ENCODE measurements at places on chromosomes 5 and 9. TPM values are rescaled to one million over a fixed set of nuclear protein-coding genes. Genes with fewer than 3 reads are reported as not detected.

AUH gene
- total RNA-seq = 17.3 TPM

SLC46A2 gene
- total RNA-seq = 13.7 TPM

PCA3 gene
- not detected for total RNA-seq

- no peaks in the 10 kb centered on the region for H3K4me1 ChIP-seq
- peaks cover 12% of the 10 kb centered on the region for H3K36me3 ChIP-seq
- no peak overlapping the region for H3K27ac ChIP-seq
- no peaks in the 10 kb centered on the region for H3K27me3 ChIP-seq
- DNase-seq = no peak
These were observed 135.0 kb downstream of the MVB12B start for GRCh38 chr9:126461608-126462007.

- DNase-seq = no peak
- H3K4me3 ChIP-seq = no peak overlapping the region
- no peaks in the 10 kb centered on the region for H3K27me3 ChIP-seq
- H3K4me1 ChIP-seq = peaks cover 5% of the 10 kb centered on the region
- H3K27ac ChIP-seq = no peak overlapping the region
These were observed 22.5 kb downstream of the ZNF618 start for GRCh38 chr9:113898596-113898995.

DNA sequence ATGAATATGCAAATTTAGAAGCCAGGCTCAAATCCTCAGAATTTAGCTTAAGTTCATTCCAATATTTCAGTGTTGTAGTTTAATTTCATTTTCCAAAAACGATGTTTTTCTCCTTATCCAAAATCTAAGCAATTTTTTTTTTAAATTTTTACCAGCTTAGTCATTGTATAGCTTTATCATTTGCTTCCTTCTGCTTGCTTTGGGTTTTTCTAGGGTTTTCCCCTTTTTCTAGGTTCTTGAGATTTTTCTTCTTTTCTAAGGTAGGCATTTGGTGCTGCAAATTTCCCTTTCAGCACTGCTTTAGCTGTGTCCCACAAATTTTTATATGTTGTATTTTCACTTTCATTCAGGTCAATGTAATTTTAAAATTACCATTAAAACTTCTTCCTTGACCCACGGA lies 34.4 kb upstream of the CCDC112 start:
- H3K27me3 ChIP-seq = no peaks in the 10 kb centered on the region
- no peak overlapping the region for H3K4me3 ChIP-seq
- no peaks in the 10 kb centered on the region for H3K4me1 ChIP-seq
- H3K36me3 ChIP-seq = no peaks in the 10 kb centered on the region
- DNase-seq = no peak
- H3K27ac ChIP-seq = no peak overlapping the region

DNA sequence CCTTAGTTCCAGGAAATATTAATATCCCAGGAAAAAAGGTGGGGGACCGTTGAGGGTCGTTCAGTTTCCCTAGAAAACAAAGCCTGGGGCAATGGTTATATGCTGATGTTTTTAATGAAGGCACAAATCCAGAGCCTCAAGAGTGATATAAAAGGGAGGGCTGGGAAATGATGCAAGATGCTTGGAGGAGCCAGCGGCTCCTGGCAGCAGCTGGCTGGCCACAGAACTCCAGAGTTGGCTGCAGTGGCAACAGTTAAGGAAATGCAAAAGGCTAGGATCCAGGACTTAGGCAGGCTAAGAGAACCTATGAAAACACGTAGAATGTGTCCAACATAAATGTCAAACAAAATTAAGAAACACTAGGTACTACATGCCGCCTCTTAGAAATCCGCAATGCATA lies 31.0 kb upstream of the B4GALT1 start:
- peaks cover 8% of the 10 kb centered on the region for H3K4me1 ChIP-seq
- DNase-seq = no peak
- H3K4me3 ChIP-seq = no peak overlapping the region
- no peaks in the 10 kb centered on the region for H3K36me3 ChIP-seq

DNA sequence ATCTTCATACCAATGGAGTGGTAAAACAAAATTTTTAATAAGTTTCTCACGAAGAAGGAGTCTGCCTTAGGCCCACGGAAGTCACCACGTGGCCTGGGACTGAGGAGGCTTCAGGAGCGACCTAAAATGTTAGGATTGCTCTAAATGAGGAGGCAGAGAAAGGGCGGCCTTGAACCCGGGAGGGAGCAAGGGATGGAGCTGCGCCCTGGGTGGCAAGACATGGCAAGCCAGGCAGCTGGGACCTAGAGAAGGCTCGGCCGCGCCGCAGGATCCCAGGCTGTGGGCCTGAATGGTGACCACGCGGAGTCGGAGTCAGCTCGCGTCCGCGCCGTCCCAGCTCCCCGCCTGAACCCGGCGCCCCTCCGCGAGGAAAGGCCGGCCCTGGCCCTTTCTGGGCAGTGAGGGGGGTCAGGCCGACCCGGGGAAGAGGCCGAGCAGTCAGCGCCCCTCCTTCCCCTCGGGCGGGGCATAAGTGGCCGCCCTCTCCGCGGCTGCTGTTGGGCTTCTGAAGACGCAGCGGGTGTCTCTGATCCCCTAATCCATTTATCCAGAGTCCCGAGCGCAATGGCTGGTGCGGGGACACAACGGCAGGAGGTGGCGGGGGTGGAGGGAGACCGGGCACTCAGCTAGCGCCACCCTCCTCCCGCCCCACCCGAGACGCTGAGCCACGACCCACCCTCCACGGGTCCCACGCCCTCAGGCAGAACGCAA lies 10.6 kb downstream of the IRX1 start:
- H3K36me3 ChIP-seq = no peaks in the 10 kb centered on the region

- no peaks in the 10 kb centered on the region for H3K36me3 ChIP-seq
- no peak overlapping the region for H3K27ac ChIP-seq
- no peaks in the 10 kb centered on the region for H3K27me3 ChIP-seq
These were observed 66.3 kb downstream of the FEM1C start for GRCh38 chr5:115478281-115478680.

DNA sequence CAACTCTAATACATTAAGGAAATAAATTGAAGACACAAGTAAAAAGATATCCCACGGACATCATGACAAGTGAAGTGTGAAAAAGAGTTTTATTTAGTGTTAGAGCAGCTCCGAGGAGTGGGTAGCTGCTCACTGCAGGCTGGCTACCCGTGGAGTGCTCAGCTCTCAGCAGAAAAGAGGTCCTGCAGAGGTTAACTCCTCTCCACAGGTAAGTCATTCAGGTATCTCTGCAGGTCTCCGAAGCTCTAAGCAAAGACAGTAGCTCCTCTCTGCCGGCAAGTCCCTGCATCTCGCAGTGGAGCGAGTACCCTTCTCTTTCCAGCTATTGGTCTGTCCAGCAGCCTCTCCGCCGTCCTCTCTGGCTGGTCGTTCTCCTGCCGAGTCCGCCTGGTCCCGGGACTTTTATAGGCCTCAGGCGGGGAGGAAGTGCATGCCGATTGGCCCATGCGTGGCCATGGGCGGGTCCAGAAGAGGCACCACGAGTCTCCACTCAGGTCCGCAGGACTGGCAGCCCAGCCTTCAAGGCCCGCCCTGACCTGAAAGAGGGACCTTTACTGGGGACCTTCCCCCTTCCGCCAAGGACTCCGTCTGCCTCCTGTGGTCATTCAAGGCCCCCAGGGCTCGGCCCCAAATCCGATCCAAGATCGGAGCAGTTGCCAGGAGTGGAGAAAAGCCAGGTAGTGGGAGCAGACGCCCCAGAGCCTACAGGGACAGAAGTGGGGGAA lies 29.9 kb downstream of the BTNL9 start:
- DNase-seq = no peak
- H3K27ac ChIP-seq = no peak overlapping the region
- no peaks in the 10 kb centered on the region for H3K4me1 ChIP-seq
- H3K27me3 ChIP-seq = peaks cover 36% of the 10 kb centered on the region

- no peak overlapping the region for H3K27ac ChIP-seq
- DNase-seq = no peak
- H3K36me3 ChIP-seq = no peaks in the 10 kb centered on the region
- H3K4me1 ChIP-seq = no peaks in the 10 kb centered on the region
These were observed 143.4 kb downstream of the ENTREP1 start for GRCh38 chr9:69468380-69468779.

GRCh38 chr9:136370687-136371532 lies 2.6 kb downstream of the CARD9 start:
- H3K4me3 ChIP-seq = no peak overlapping the region
- H3K27ac ChIP-seq = no peak overlapping the region

- H3K4me1 ChIP-seq = no peaks in the 10 kb centered on the region
- no peak overlapping the region for H3K4me3 ChIP-seq
- H3K36me3 ChIP-seq = peaks cover 22% of the 10 kb centered on the region
- H3K27me3 ChIP-seq = no peaks in the 10 kb centered on the region
- DNase-seq = no peak
- H3K27ac ChIP-seq = no peak overlapping the region
These were observed 22.1 kb downstream of the ANXA1 start for GRCh38 chr9:73173557-73174329.

GRCh38 chr9:27589462-27589861 lies 16.2 kb upstream of the C9orf72 start:
- DNase-seq = no peak
- no peaks in the 10 kb centered on the region for H3K4me1 ChIP-seq
- no peak overlapping the region for H3K4me3 ChIP-seq
- no peaks in the 10 kb centered on the region for H3K27me3 ChIP-seq
- no peaks in the 10 kb centered on the region for H3K36me3 ChIP-seq

DNA sequence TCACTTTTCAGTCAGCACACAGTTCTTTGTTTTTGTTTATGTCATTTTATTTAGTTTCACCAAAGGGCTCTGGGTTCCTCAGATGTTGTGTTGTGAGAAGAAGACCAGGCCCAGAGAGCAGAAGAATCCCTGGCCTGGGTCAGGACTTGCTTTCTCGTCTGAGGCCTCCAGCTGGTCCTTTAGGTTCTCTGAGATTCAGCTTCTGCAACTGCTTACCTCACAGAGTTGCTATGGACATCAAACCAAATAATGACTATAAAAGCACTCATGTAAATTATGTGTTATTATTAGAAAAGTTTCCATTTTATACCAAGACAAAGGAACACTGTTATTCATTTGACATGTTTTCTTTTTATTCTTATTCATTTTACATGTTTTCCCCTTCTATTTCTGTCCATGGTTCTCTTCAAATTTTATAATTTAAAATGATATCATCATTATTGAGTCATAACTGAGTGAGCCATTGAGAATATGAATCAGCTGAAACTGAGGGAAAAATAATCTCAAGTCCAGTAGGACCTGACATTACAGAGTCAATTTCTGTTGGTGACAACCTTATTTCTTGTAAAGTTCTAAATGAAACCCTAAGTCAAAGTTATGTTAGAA lies 44.0 kb upstream of the GLRX start:
- H3K4me1 ChIP-seq = peaks cover 48% of the 10 kb centered on the region
- DNase-seq = no peak
- H3K27ac ChIP-seq = no peak overlapping the region
- H3K36me3 ChIP-seq = no peaks in the 10 kb centered on the region
- no peak overlapping the region for H3K4me3 ChIP-seq

DNA sequence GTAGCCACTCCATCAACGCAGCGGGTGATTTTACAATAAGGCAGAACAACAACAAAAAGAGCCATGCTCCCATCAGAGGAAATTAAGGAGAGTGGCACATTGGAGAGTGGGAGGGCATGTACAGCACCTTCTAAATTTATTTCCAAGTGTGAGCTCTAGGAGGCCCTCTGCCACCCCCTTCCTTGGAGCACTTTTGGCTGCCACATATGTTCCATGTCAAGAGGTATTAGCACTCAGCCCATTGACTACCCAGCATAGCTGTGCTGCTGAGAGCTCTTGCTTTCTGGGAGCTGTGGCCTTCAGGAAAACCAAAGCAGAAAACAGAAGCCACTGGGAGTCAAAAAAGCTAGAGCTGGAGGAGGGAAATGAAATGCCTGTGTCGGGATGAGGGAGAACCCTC lies 200.2 kb upstream of the PANK3 start:
- DNase-seq = no peak
- H3K36me3 ChIP-seq = no peaks in the 10 kb centered on the region
- H3K4me3 ChIP-seq = no peak overlapping the region
- no peaks in the 10 kb centered on the region for H3K4me1 ChIP-seq

DNA sequence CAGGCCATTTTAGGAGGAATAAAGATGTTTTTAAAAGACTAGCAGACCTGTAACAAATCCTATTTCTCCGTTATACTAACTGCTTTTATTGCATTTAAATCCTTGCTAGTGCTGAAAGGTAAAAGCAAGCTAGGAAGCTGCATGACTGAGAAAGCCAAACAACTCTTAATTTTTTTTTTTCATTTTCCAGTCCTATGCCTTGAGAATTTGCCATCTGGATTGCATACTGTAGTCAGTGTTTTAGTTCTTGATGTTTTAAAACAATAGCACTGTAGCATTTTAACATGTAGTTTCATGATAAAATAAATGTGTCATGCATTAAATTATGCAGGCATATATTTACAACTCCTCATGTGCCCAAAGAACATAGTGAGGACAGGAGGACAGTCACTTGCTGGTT lies 108.4 kb upstream of the FGF10 start:
- H3K36me3 ChIP-seq = no peaks in the 10 kb centered on the region
- no peaks in the 10 kb centered on the region for H3K4me1 ChIP-seq
- DNase-seq = no peak

DNA sequence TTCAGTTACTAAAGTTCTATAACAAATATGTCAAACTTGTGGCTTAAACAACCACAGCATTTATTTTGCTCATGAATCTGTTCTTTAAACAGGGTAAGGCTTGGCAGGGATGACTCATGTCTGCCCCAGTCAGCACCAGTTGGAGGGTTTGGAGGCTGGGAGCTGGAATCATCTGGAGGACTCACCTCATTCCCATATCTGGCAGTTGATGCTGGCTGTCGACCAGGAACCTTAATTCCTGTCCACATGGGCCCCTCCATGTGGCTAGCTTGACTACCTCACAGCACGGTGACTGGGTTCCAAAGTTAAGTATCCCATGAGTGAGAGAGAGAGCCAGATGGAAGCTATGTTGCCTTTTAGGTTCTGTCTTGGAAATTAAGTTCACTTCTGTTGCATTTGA lies 13.8 kb upstream of the CCL28 start:
- H3K27me3 ChIP-seq = no peaks in the 10 kb centered on the region
- H3K36me3 ChIP-seq = no peaks in the 10 kb centered on the region
- no peak overlapping the region for H3K27ac ChIP-seq
- H3K4me1 ChIP-seq = peaks cover 11% of the 10 kb centered on the region
- no peak for DNase-seq

GRCh38 chr5:16934677-16935153 lies 1.4 kb downstream of the MYO10 start:
- no peaks in the 10 kb centered on the region for H3K36me3 ChIP-seq
- peaks cover 51% of the 10 kb centered on the region for H3K4me1 ChIP-seq
- DNase-seq = no peak
- H3K4me3 ChIP-seq = peak overlapping the region; percentile 76
- no peaks in the 10 kb centered on the region for H3K27me3 ChIP-seq
- peak overlapping the region; percentile 86 for H3K27ac ChIP-seq

- H3K27ac ChIP-seq = no peak overlapping the region
- H3K27me3 ChIP-seq = no peaks in the 10 kb centered on the region
- peak; percentile 73 for DNase-seq
- H3K36me3 ChIP-seq = no peaks in the 10 kb centered on the region
- H3K4me1 ChIP-seq = peaks cover 7% of the 10 kb centered on the region
These were observed 5.0 kb downstream of the IL3 start for GRCh38 chr5:132065351-132065937.

GRCh38 chr5:61647672-61648071 lies 315.6 kb downstream of the ZSWIM6 start:
- no peaks in the 10 kb centered on the region for H3K4me1 ChIP-seq
- H3K27ac ChIP-seq = no peak overlapping the region
- H3K27me3 ChIP-seq = no peaks in the 10 kb centered on the region
- H3K36me3 ChIP-seq = no peaks in the 10 kb centered on the region
- no peak overlapping the region for H3K4me3 ChIP-seq
